ENCODE measurements at places on chromosomes 1 and 21.

DNA sequence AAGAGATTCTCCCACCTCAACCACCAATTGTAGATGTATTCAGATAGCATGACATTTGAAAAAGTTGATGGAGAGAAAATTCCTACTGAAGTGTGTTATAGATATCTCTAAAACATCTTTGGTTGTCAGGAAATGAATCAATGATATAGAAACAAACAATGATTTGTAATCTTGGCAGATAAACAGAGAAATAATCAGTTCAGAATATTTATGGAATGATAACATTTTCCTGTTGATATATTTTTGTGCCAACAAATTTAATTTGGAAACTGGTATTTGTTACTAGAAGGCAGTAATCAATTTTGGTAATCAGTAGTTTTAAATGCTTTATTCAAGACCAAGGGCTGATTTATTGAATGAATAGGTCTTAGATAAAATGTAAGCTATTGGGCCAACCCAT is 695.6 kb downstream of the USP25 start:
- no peak for DNase-seq

DNA sequence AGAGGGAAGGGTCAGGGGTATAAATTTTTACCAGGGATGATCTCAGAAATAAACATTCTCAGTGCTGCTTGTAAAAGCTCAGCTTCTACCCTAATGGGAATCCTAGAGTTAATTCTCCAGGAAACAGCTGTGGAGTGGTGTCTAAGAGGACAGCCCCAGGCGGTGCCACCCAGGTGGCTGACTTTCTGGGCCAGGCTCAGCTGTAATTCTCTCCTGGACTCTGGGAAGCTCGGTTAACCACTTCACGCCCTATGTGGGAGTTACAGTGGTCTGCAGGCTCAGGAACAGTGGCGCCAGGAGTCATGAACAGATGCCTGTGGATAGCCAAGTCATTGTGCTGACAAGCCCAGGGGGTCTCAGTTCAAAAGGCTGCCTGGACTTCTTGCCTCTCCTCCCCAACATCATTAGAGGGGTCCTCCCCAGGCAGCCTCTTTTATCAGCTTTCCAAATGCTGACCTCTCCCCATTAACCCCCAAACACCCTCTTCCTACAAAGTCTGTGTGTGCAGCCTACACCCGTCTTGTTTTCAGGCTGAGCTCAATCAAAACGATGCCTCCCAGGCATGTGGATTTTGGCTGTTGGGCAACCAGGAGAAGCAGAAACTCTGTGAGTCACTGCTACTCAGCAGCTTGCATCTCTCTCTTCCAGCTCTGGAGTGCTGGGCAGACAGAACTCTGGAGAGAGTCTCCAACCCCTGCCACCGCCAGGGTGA is 1.2 kb downstream of the HHIPL2 start:
- no peak for DNase-seq

DNA sequence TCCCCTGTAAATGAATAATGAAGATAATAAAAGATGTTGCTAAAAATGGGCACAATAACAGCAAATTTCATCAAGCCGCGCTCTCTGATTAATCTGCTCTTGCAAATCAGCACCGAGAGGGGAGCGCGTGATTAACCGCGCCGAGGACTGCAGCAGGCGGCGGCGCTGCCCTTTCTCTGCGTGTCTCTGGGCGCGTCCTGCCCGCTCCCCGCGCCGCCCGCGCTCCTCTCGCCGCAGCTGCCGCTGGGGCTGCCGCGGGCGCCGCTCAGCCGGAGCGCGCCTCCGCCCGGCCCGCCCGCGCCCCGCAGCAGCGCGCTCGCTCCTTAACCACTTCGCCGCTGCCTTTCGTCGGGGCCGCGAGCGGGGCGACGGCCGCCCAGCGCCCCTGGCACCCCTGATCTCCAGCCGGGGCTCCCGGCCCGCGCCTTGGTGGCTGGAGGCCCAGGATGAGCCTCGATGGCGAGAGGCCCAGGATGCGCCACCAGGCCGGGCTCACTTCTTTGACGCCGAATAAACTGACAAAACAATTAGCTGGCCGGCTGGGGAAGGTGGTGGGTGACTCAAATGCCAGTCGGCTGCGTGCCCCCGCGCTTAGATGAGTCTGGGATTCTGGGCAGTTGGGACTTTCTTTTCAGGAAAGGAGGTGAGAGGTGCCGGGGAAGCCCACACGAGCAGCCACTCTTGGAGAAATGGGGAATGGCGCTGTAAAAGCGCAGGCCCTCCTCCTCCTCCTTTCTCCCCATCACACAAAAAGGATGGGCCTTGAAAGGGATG is 221.4 kb upstream of the PKN2 start:
- peak; percentile 37 for DNase-seq

GRCh38 chr1:221310180-221310579 is 430.9 kb downstream of the HLX start:
- DNase-seq, result no peak

- no peak for DNase-seq
Measured at GRCh38 chr1:91805311-91805801, 80.6 kb downstream of the TGFBR3 start.
